ENCODE measurements at places on chromosomes 12 and 14. TPM values are rescaled to one million over a fixed set of nuclear protein-coding genes. Genes with fewer than 3 reads are reported as not detected.

GRCh38 chr14:104742586-104743455 is 10.1 kb upstream of the SIVA1 start:
- DNase-seq = no peak

Gene LMNTD1
- polyA plus RNA-seq = 0.57 TPM

Gene ABCD2
- not detected for polyA plus RNA-seq

DNA sequence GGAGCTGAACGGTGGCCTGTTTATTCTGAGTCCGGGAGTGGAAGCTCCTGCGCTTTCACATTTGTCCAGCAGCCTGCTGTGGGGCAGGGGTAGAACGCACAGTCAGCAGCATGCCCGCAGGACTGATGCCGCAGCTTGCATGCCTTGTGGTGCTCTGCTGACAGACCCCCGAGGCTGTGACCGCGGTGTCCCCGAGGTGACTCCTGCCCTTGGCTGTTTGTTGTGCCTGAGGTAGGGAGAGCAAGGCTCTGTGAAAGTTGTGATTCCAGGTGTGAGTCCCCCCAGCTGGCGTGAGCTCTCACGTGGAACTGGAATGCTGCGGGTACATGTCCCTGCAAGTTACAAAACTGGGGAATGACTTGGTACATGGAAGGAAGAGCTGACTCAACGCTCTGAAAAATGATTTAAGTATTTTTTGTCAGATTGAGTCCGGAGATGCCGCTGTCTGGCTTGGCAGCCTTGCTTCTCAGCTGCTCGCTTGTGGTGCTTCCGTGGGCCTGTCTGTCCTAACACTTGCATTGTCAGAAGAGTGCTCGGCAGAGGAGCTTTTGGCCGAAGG is 18.1 kb downstream of the MLXIP start:
- DNase-seq = no peak

- no peak for DNase-seq
Measured at GRCh38 chr12:26030371-26030770, 71.9 kb downstream of the RASSF8 start.

Gene SYCP3
- polyA plus RNA-seq = 0.06 TPM

DNA sequence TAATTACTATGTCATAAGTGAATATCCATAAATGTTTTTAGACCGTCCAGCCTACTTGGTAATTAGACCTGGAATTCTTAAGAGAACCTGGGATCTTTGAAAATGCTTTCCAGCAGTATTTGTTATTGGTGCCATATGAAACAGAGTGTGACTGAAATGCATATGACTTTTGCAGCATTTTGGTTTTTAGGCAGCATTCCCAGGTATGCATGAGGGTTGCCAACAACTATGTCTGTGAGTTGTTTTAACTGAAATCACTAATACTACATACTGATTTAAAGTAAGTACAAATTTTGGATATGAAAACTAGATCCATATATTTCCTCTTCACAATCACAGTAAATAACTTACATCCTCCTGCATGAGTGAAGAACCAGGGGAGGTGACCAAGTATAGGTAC is 437.7 kb upstream of the FAR2 start:
- no peak for DNase-seq

All from AG04450 (cell line).